ENCODE measurements at places on chromosomes 11 and 22.

DNA sequence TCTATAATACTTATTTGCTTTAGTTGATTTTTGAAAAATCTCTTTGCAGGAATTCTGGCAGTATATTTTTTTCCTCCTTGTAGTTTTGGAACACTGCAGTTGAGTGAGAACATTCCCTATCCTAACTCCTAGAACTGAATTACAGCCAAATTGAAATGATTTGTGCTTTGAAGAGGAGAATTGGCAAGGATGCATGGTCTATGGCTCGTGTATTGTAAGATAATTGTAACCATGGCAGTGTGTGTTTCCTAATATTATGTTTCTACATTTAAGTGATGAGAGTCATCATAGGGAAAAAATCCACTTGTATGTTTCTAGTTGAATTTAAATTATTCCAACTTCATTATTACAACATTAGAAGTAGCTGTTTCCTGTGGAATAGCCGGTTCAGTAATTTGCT, 80.9 kb upstream of the MYO18B start:
- no peak for DNase-seq

GRCh38 chr22:32882360-32882755, 80.9 kb downstream of the TIMP3 start:
- DNase-seq = no peak

DNA sequence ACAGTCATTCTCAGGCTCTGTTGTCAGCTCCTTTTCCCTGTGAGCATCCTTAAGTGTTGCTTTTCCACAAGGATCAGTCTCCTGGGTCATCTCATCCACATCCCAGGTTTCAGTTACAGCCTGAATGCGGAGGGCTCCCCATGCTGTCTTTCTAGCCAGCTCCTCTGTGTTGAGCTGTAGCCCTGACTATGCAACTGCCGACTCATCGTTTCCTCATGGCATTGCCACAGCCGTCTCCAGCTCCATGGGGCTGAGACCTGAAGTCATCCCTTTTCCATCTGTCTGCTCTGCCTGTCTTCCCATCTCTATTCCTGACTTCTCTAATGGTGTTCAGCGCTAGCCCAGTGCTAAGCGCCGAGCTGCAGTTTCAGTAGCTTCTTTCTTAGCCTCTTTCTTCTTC, 11.8 kb downstream of the SAMM50 start:
- DNase-seq = no peak

- DNase-seq = no peak
These were observed 8.7 kb upstream of the UCP3 start for GRCh38 chr11:74017631-74018030.

DNA sequence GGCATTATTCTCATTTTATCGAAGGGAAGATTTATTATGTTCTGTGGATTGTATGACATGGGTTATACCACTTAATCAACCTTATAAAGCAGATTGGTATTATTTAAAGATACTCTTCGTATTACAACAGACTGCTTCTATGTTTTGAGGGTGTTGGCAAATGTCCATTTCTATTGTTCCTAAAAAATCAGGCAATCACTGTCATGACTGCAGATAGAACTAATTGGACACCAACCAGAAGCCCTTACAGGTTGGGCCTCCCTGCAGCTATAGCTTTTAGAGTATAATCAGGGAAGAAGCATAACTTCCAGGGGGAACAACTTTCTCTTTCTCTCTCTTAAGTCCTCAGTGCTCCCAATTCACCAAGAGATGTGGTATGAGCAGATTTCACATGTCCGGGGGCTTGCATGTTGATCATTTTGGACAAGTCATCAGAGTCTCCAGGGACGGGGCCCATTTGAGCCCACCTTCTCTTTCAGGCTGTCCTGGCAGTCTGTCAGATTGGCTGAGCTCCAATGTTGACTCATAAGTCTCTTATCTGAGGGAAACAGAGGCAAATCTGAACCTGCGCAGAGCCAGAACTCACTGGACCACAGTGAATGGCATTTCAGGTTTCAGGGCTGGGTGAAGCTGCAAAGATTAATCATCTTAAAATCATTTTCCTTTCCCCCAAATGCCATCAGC, 264.0 kb upstream of the CCDC90B start:
- no peak for DNase-seq

DNA sequence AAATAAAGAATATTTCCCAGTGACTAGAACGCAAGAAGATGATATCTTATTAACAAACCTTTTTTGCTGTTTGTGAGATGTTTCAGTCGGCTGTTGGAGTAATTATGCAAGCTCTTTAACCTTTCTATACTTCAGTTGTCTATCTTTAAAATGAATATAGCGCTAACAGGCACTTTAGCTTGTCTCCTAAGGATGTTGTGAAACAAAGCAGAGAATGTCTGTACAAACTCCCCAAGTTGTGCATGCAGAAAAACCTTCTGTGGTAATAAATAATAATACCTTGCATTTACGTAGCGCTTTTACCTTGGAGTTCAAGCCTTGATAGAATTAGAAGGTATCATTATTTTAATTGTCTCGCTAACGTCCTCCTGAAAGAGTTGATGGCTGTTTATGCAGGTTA, 1.9 kb upstream of the KDM2A start:
- no peak for DNase-seq

- no peak for DNase-seq
These were observed 117.0 kb downstream of the STIM1 start for GRCh38 chr11:3972431-3972830.

GRCh38 chr11:117523680-117524079, 196.0 kb downstream of the CEP164 start:
- no peak for DNase-seq

DNA sequence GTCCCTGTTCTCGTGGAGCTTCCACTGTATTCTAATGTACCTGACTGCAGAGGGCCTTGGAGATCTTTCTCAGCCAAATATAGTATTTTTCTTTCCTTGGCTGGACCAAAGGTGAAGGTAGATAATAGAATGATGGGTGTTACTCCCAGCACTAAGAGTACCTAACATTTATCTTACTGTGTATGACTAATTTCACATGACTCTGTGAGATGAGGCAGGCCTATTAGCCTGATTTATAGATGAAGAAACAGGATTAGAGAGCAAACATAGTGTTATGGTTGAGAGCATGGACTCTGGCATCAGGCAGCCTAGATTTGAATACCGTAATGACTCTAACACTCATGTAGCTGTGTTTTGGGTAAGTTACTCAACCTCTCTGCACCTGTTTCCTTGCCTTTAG, 2.7 kb downstream of the ACO2 start:
- DNase-seq = no peak

- DNase-seq = no peak
These were observed 12.9 kb downstream of the RNF141 start for GRCh38 chr11:10528121-10528520.

GRCh38 chr11:116720895-116721294, 51.9 kb downstream of the BUD13 start:
- no peak for DNase-seq

DNA sequence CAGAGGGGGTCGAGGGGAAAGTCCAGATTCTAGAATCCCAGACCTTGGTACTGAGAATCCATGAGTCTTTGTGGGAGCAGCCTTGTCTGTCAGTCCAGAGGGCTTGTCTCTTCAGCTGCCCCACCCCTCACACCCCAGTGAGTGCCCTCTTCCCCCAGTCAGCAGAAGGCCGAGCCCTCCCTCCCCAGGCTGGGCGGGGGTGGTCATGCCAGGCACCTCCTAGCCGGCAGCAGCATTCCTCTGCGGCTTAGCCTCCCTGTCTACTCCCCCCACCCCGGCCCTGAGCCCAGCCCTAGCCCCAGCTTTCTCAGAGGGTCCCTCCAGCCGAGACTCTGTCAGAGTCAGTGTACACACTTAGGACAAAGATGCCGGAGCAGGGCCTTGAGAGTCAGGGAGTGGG, 4.6 kb downstream of the SOX10 start:
- DNase-seq = no peak

- peak; percentile 16 for DNase-seq
These were observed at the start of gene SLC25A22 for GRCh38 chr11:798093-798713. TSS of gene SLC25A22 (minus strand) at chr11:798281. CDS start at chr11:795006, 3,275 bp downstream.

GRCh38 chr11:20058749-20059458, 101.4 kb downstream of the DBX1 start:
- no peak for DNase-seq

- DNase-seq = no peak
These were observed 108.4 kb downstream of the GGTLC2 start for GRCh38 chr22:22752556-22753477.

DNA sequence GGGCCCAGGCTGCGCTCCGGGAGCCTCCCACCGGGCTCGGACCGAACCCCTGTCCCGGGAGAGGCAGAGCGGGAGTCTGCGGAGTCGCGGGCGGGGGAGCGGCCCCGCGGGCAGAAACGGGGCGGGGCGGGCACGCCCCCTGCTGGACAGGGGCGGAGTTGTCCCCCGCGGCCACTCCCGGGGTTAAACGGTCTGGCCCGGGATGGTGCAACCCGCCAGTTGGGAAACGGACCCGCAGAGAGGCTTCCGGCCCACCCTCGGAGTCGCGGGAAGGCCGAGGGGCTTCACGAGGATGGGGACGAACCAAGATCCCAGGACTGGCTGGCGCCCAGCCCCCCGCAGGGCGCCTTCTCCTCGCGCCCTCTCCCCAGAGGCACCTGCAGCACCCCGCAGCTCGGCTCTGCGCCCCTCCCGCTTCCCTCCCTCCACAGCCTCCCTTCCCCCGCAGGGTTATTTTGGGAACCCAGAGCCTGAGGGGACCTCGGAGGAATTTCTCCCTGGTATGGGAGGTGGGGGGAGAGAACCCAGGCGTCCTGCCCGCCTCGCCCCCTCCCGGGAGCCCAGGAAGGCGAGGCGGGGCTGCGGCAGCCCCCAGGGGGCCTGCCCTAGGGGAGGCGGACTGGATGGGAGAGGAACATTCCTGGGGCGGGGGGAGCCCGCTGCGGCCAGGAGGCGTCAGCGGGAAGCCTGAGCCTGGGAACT, 902 bp downstream of the RASGRP2 start:
- no peak for DNase-seq

- no peak for DNase-seq
These were observed 91.0 kb upstream of the ARHGAP32 start for GRCh38 chr11:129283141-129283540.

DNA sequence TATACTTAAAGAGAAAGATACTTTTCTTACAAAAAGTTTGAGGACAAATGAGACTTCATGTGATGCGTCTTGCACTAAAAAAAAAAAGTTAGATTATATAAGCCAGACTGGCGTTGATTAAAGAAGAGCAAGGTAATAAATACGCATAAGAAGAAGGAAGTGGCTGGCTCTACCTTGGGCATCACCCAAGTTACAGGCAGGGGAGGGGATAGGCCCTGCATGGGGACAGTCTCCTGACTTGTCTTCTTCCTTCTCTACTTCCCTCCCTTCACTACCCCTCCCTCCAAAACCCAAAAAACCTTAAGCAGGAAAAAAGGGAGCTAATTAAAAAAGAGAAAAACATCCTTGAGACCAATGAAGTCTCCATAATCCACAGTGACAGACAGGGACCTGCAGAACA, 22.3 kb upstream of the TMA7B start:
- DNase-seq = no peak

DNA sequence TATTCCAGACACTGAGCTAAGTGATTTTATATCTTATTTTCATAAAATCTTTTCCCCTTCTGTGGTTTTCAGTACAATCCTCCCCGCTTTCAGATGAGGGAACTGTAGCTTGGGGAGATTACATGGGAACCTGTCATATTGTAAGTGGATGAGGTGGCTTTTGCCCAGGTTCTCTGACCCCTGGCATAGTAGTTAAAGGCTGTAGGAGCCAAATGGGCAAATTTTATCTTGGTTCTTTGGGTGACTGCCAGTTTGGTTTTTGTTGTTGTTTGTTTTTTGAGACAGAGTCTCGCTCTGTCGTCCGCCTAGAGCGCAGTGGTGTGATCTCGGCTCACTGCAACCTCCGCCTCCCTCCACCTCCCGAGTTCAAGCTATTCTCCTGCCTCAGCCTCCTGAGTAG, 411.6 kb upstream of the NARS2 start:
- no peak for DNase-seq

DNA sequence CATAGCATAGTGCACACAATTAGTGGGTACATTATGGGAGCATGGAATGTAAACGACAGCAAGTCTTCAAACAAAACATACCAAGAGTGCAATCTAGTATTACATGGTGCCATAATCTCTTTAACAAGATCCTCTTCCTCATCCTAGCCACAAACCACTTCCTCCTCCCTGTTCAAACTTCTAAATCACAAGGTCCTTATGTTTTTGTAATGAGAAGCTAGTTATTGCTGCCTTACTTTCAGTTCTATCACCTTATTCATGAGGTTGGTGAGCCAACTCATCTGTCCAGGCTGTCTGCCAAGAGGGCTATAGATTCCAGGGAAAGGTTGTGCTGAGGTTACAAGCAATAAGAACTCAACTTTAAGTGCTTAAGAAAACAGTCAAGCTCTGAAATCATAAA, 195.4 kb upstream of the ARHGAP20 start:
- DNase-seq = no peak

GRCh38 chr11:1877211-1878136, 14.2 kb downstream of the PRR33 start:
- no peak for DNase-seq

- no peak for DNase-seq
These were observed 76.9 kb downstream of the DSCAML1 start for GRCh38 chr11:117720061-117720511.

DNA sequence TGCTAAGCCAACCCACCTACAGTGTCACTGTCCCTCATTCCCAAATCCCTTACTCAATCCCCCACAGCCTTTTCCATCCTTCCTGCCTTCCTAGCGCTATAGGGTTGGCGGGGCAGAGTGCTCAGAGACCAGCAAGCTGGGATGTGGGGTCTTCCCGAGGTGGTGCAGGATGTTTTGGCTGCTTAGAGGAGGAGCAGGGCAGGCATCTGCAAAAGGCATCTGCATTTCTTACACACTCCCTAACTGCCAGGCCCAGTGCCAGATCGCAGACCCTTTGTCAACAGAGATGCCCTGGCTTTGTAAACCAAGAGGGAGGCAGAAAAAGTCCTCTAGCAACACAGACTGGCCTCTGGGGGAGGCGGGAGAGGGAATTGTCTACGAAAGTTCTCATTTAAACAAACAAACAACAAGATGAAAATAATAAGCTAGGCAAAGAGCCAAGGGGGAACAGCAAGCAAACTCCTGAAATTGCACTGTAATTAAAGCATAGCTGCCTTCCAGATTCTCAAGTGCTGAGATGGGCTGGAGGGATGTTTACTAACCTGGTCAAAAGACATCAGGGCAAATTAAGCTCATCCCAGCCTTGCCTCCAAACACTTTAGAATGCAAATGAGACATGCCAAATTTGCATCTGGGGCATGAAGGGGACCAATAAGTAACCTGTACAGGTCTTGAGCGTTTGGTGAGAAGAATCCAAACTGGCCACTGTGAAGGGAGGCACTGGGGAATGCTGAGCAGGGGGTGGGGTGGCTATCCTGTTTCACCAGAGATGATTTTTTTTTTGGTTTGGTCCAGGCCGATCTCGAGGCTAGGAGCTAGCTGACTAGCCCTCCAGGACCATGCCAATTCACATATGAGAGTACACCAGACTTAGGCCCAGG, 38.1 kb upstream of the ADA2 start:
- DNase-seq = peak; percentile 21

GRCh38 chr22:23181721-23182308, 1.5 kb downstream of the BCR start:
- DNase-seq = no peak

- peak; percentile 66 for DNase-seq
These were observed 5.8 kb downstream of the PIWIL3 start for GRCh38 chr22:24768537-24769374.

- no peak for DNase-seq
These were observed 65.5 kb upstream of the DRD2 start for GRCh38 chr11:113540416-113541330.

Measured in NCI-H1694 treated with DMSO at 0.1 percent for 48 hours (cell line).